ENCODE measurements at places on chromosomes 12 and 14. TPM values are rescaled to one million over a fixed set of nuclear protein-coding genes. Genes with fewer than 3 reads are reported as not detected.

Gene GYS2
- total RNA-seq, result not detected

Gene TTC9
- 24.8 TPM for total RNA-seq

Gene PDE3A
- 1.6 TPM for total RNA-seq

Gene TOMM20L
- total RNA-seq, result not detected

Gene IAPP
- not detected for total RNA-seq

Gene RNASE7
- 0.86 TPM for total RNA-seq

Gene LRP1-AS
- total RNA-seq, result not detected

Gene RFLNA
- total RNA-seq, result 0.69 TPM

Gene SYT1
- total RNA-seq, result 1.2 TPM

Gene FGF23
- not detected for total RNA-seq

Gene VSIG10
- total RNA-seq, result 31.0 TPM

Gene TEAD4
- 48.8 TPM for total RNA-seq

Gene IPO8
- total RNA-seq, result 12.5 TPM

Gene TIGAR
- 12.1 TPM for total RNA-seq

Gene TAS2R46
- total RNA-seq, result 0.17 TPM

Gene TMEM229B
- total RNA-seq, result 0.14 TPM

Gene CLEC1B
- total RNA-seq, result not detected

Gene MYH6
- total RNA-seq, result not detected

Gene KRT1
- not detected for total RNA-seq

Gene TROAP
- total RNA-seq, result 45.4 TPM

Gene TAS2R9
- not detected for total RNA-seq

Gene EXOC3L4
- 0.17 TPM for total RNA-seq

Gene CLEC9A
- total RNA-seq, result not detected

Gene BEGAIN
- total RNA-seq, result 0.51 TPM

Gene C12orf42
- not detected for total RNA-seq

Gene NKX2-1
- not detected for total RNA-seq

Gene AKAP6
- 0.22 TPM for total RNA-seq

Gene SLCO1B3
- not detected for total RNA-seq

Gene NUAK1
- total RNA-seq, result 15.6 TPM

Gene SINHCAF
- total RNA-seq, result 93.5 TPM

Gene RTN1
- 0.35 TPM for total RNA-seq

Gene SYCP3
- not detected for total RNA-seq

Gene OR4E2
- total RNA-seq, result not detected

All from epithelial cell of proximal tubule (primary cell).